ENCODE measurements at places on chromosomes 5 and 9.

- no peak for DNase-seq
These were observed 17.7 kb upstream of the ANKRD33B start for GRCh38 chr5:10546186-10546585.

- no peak for DNase-seq
These were observed 291.1 kb downstream of the MLLT3 start for GRCh38 chr9:20331095-20331685.

GRCh38 chr5:166353580-166353979 is 1937.9 kb upstream of the WWC1 start:
- DNase-seq = no peak

GRCh38 chr9:127613583-127613954 is 1.5 kb downstream of the STXBP1 start:
- DNase-seq = no peak

GRCh38 chr5:150511578-150512367 is 3.8 kb downstream of the NDST1 start:
- DNase-seq = no peak

- DNase-seq = no peak
These were observed 170.4 kb upstream of the OTULINL start for GRCh38 chr5:14411216-14411615.

All from NT2/D1 (cell line).